Fibroblast of skin of right biceps (primary cell): ENCODE measurements at places on chromosomes 6 and 20.

GRCh38 chr6:40356242-40356910 lies 230.8 kb downstream of the LRFN2 start:
- DNase-seq, result peak; percentile 70

DNA sequence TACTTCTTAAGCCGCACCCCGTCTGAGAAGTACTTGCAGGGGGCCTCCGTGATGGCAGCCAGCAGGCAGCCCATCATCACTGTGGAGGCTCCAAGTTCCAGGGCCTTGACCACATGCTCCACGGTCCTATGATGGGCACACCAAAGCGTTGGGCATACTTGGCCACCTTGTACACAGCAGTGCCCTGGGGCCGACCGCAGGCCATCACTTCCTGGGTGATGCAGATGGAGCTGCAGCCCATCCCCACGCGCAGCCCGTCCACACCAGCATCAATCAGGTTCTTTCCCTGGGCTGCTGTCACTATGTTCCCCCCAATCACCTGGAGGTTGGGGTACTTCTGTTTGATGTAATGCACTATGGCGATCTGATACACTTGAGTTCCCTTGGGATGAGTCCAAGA lies 19.8 kb upstream of the RNF144B start:
- no peak for DNase-seq

DNA sequence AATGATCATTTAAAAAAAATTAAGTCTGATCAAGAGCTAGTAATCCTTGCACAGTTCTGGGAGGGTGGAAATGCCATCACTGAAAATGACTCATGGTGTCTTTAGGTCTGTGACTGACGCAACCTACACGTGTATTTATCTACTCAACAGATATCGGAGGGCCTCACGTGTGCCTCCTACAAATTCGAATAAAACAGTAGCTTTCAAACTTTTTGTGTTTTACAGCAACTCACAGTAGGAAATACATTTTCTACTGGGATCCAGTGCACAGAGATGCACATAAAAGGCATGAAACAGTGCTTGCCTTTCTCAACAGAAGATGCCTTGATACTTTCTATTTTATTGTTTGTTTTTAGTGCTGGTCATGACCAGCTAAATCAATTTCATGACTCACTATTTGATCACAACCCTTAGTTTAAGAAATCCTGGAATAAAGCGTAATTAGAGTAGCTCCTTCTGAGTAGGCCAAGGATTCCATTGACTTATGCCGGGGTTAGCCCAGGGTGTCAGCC lies 210.0 kb upstream of the SNX9 start:
- peak; percentile 86 for DNase-seq

DNA sequence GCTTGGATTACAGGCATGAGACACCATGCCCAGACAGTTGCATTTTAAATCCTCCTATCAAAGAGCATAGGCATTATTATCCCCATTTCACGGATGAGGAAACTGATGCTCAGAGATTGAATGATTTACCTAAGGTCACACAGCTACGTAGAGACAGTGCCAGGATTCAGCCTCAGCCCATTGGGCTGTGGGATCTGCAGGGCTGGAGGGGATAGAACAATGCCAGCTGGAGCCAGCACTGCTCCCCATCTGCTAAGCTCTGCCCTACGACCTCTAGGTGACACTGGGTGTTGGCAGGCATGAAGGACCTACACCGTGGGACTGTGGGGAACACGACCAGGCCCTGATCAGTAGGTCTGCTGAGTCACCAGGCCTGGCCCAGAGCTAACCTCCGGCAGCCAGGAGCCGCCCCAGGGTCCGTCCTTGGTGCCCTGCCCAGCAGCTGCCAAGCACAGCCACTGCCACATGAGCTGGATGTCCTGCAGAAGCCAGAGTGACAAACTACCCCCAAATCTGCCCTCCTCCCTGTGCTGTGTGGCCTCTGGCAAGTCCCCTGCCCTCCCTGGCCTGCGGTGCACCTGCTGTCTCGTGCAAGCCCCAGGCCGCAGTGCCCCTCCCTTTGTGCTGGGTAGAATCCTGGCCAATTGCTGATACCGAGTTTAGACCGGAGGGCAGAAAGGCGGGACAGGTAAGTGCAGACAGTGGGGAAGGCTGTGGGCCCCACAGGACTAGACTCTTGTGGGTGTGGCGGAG lies 47.6 kb upstream of the PTGIS start:
- no peak for DNase-seq

DNA sequence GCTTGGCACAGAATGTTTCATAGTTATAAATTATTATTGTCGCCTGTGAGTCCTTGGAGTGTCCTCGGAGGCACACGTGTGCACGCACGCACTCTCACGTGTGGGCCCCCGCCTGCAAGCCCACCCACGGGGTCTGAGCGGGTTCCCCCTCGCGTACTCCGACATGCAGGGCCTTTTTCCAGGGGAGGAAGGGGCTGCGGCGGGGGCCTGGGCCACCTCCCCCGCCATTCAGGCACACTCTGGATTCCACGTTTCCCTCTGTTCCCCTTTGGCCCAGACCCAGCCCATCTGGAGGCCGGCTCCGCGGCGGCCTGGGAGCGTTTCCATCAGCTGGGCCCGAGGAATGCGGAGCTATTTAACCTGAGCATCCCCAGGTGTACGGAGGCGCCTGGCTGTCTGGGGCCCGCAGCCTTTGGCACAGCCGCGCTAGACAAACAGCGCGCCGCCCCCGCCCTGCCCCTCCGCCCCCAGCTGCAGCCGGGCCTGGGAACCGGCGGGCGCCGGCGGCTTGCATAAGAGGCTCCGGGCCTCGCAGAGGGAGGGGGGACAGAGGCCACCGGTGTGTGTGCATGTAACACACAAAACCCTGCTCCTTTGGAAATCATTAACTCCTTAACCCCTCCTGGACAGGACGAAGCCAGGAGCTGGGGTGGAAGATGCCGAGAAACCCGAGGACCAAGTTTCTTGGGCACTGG lies 3.3 kb downstream of the ID1 start:
- DNase-seq, result peak; percentile 69

DNA sequence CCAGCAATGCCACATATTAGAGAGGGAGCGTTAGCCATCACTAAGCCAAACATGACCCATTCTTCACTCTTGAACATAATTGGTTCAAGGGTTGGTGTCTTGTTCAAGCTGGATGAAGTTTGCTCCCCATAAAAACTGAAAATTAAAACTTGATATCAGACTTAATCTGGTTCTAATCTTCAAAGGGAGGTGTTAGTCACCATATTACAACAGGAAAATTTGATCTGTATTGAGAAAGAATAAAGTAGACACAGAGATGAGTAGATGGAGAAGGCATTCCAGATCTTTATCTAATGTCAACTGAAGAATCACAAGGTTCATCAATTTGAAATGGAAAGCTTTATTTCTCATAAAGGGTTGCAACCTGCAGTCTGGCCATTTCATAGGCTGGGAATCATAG lies 972.8 kb downstream of the HACE1 start:
- DNase-seq, result no peak

DNA sequence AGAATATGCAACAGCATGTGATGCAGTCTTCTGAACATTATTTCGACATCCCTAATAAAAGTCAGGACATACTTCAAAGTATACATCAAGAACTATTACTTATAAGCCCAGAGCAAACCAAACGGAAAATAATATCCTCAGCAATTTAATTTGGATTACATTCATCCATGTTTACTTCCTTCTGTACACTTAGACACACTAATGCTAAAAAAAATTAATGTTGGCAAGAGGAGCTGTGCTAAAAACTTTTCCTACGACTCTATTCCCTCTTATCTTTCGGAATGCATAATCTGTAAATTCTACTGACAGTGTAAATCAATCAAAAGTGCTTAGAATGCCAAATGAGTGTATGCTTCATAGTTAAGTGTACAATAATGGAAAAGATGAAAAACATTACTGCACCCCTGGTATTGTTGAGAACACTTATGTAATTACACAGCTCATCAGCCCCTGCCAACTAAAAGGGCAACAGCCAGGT lies 301.2 kb upstream of the HSF2 start:
- DNase-seq, result no peak

GRCh38 chr6:149942461-149942829 lies 631 bp downstream of the ULBP2 start:
- DNase-seq, result no peak

- DNase-seq, result no peak
Measured at GRCh38 chr6:126206504-126207246, 133.2 kb upstream of the CENPW start.

DNA sequence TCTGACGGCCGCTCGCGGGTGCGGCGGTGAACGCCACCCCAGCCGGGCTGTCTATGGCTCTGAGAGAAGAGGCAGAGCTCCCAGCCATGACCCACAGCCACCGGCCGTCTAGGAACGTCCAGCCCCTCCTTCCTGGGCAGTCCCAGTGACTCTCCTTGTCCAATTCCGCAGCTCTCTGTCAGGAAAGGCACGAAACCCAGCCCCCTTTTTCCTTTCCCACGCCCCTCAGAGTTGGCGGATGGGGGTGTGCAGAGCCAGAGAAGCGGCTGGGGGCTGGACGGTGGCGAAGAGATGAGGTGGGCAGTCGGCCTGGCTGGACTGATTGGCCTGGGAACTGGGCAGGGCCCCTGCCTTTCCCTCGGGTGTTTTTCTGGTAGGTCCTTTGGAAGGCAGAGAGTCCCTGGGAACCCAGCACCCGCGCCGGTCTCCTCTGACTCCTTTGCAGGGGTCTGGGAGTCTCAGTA lies 1.5 kb downstream of the EBF4 start:
- no peak for DNase-seq

DNA sequence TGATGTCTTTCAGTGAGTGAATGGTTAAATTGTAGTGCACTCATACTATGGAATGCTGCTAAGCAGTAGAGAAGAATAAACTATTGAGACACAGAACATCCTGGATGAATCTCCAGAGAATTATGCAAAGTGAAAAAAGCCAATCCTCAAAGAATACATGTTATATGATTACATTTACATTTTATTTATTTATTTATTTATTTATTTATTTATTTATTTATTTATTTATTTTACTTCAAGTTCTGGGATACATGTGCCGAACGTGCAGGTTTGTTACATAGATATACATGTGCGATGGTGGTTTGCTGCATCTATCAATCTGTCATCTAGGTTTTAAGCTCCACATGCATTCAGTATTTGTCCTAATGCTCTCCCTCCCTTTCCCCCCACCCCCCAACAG lies 175.8 kb upstream of the VGLL2 start:
- no peak for DNase-seq

DNA sequence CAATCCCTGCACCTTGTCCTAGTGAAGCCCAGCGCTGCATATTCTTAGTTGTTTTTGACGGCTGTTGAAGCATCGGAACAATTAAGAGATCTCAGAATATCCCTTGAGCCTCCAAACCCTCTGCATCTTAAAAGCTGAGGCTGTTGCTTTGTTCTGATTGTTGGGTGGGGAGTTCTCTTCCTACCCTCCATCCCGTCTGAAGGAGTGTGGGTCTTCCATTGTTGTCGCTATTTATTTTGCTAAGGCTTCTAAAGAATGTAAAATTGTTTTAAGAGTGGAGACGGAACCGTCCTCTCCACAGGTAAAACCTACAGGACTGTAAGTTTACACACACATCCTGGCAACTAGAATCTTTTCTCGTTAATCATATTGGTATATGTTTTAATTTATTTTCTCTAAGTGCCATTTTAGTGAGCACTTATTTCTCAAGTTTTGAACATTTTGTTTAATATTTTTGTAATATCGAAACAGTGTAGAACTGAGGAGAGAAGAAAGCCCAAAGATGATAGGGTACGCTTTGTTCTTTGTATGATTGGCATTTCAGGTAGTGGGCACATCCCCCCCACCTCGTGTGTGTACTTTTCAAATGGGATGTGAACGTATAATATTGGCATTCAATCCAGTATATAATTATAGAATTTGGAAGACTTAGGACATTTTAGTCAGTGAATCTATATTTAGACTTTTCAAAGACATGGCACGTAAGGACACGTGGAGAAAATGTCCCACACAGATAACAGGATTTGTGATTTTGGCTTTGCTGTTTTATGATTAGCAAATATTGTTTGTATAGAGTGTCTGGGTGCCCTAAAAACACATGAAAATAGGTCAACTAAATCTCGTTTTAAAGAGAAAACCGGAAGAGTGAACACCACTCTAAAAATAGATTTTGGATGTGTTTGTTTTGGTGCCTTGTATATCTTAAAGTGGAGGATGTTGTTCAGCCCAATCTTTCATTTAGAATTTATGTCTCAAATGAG lies 1.3 kb downstream of the RNF146 start:
- peak; percentile 5 for DNase-seq

GRCh38 chr6:122736616-122737015 lies 42.9 kb upstream of the FABP7 start:
- no peak for DNase-seq

DNA sequence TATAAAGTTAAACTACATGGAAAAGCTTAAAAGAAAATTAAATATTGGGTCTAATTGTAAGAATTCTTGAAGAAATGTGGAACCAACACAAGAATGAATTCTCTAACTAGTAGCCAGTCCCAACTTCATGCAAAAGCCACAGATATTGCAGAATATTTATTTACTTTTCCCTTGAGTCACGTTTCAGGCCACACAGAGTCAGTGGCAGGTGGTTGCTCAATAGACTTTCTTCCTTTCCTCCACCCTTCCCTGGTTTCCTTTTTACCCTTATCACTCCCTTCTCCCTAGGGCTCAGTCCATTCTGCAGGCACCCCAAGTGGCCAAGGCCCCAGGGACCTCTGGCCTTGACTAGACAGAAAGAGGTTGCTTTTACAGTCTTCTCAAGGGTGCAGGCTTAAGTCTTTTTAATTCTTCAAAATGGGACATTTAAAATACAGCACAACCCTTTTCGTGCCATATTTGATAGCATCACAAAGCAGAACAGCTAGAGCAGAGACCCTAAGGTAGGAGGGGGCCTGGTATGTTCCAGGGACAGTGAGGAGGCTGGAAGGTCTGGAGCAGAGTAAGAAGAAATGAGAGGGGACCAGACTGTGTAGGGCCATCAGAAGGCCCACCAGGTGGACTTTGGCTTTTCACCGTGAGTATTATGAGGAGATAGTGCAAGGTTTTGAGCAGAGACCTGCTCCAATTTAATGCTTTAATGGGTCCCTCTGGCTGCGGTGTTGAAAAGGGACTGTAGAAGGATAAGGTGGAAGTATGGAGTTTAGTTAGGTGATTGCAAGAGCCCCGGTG lies 65.0 kb downstream of the HDDC2 start:
- peak; percentile 44 for DNase-seq

DNA sequence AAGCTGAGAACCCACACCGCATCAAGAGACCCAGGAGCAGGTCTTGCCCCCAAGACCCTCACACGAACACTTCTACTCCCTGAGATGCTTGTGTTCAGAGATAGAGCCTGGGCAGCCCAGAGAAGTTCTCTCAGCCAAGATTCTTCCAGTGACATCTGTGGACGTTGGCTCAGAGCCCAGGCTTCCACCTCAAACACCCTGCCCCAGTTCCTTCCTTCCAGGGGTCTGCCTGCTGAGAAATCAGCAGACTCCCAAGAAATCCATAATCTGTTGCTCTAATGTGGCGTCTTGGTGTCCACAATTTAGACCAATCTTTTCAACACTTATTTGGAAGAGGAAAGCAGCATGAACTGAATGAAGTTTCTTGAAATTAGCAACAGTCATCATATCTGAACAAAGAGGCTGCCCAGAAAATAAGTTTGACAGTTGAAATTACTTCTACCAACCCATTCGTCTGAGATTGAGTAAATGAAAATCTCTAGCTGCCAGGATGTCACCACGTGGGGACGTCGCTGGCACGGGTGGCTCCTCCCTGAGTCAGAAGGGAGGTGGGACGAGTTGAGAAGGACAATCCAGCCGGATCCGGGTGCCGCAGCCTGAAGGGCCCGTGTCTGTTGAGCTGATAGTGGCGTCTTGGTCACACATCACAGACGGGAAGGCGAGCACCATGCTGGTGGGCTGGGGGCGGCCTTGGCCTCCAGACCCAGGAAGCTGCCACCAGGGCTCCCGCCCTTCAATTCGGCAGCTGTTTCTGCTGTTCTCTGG lies 400.9 kb downstream of the TAF4 start:
- DNase-seq, result peak; percentile 12

- peak; percentile 70 for DNase-seq
Measured at GRCh38 chr20:1391640-1392442, 1.0 kb downstream of the FKBP1A start.
